Panc1 (cell line): ENCODE measurements at places on chromosomes 2 and 18. TPM values are rescaled to one million over a fixed set of nuclear protein-coding genes. Genes with fewer than 3 reads are reported as not detected.

DNA sequence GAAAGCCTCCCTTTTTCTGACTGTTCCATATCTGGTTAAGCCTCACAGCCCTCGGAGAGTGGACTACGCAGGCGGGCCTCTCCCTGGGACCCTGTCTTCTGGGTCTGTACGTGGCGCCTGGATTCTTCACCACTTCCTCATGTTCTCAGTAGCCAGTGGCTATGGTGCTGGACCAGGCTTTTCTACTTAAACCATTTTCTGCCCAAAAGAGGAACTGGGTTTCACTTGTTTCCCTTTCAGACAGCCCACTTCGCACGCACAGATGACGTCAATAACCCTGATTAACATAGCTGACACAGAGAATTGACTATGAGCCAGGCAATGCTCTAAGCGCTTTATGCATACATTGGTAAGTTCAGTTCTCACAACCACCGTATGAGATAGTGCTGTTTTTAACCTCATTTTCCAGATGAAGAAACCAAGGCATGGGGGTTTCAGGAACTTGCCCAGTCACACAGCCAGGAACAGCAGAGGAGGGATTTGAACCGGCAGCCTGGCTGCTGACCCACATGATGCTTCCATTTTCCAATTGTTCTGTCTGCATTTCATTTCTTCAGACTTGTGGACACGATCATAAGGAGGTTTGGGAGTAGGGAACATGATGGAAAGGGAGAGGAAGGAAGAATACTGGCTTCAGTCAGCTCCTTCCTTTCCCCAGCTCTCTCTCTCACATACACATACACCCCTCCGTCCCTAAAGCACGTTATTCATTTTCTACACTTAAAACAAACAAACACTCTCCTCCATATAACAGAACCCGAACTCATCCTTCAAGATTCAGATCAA, 41.7 kb downstream of the MYOM1 start:
- H3K27me3 ChIP-seq = no peaks in the 10 kb centered on the region
- H3K27ac ChIP-seq = no peak overlapping the region
- no peaks in the 10 kb centered on the region for H3K36me3 ChIP-seq
- no peak overlapping the region for H3K4me3 ChIP-seq

DNA sequence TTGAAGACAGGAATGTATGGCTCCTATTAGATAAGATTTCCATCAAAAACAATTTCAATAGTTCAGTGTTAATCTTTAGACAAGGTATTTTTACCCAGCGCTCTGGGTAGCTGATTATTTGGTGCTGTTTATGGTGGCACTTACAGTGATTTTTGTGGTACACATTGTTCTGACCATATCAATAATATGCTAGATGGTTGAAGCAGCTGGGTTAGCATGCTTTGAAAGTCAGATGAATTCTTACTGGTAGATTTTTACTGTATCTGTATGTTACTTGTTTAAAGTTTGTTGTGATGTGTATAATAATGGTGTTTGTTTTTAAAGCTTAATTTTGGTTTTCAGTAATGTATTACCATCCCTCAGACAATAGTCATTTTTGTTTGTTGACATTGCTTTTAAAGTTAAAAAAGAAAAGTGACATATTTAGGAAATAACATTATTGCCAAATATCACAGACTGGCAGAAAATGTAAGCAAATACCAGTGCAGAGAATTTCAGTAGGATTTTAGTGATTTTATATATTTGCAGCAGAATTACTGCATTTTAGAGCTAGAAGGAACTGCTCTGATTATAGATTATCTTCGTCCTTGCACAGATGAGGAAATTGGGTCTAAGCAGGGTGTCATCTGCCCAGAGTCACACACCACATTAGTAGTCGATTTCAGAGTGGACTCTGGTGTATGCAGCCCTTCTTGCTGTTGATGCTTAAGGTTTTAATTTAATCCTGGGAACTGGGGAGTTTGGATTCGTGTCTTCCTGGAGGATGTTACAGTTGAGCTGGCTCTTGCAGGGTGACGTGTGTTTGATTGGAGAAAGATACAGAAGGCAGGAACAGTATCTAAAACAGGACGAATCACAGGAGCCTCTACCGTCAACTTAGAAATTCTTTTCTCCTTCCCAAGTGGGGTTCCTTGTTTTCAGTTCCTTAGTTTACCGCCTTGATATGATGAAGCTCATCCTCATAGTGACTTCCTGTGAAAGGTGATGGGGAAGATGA, 6.6 kb downstream of the SOCS6 start:
- peaks cover 46% of the 10 kb centered on the region for H3K4me1 ChIP-seq
- no peak for DNase-seq
- H3K4me3 ChIP-seq = peak overlapping the region; percentile 90
- H3K27ac ChIP-seq = peak overlapping the region; percentile 98
- H3K36me3 ChIP-seq = no peaks in the 10 kb centered on the region; the same call in 1 of the 2 replicates

DNA sequence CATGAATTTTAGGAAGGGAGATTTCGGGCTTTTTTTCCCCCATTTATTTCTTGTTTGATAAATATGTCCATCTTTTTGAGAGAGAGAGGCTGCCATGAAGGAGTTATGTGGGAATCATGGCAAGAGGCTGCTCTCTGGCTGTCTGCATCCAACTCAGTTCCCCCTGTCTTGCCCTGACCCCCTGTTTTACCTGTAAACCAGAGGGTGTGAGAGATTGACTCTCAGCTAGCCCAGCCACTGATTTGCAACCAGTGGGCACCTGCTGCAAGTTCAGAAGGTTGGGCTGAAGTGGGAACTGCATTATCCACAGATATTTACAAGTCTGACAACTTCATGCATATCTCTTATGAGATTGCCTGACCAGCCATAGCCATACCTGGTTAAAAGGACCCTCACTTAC, 625.4 kb upstream of the FANCL start:
- no peak for DNase-seq
- H3K27ac ChIP-seq = no peak overlapping the region
- H3K4me1 ChIP-seq = no peaks in the 10 kb centered on the region
- no peaks in the 10 kb centered on the region for H3K36me3 ChIP-seq

DNA sequence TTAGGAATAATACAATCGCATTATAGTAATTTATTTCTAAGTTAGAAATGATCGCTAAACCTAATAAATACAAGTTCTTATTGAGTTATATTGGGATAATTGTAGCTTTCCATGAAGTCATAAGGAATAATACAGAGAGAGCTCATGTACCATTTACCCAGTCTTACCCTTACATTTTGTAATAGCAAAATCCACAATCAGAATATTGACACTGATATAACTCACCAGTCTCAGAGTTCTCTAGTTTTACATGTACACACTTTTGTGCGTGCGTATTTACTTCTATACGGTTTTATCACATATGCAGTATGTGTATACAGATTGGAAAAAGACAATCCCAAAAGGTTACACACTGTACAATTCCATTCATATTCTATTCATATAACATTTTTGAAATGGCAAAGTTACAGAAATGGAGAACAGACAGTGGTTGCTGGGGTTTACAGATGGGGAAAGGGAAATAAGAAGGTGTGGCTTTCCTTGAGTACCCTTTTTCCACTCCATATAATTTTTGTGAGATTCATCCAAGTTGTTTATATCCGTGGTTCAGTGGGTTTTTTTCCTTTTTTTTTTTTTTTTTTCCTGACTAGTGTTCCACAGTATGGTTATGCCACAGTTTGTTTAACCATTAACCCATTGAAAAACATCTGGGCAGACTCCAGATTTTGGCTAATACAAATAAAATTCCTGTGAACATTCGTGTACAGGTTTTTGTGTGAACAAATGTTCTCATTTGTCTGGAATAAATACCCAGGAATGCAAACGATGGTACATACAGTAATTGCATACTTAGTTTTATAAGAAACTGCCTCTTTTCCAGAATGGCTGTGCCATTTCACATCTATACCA, 117.2 kb downstream of the HNMT start:
- no peaks in the 10 kb centered on the region for H3K27me3 ChIP-seq
- DNase-seq = no peak
- no peaks in the 10 kb centered on the region for H3K4me1 ChIP-seq
- no peak overlapping the region for H3K27ac ChIP-seq
- H3K36me3 ChIP-seq = no peaks in the 10 kb centered on the region
- H3K4me3 ChIP-seq = no peak overlapping the region

Gene PARD6G
- 5.2 TPM for total RNA-seq

DNA sequence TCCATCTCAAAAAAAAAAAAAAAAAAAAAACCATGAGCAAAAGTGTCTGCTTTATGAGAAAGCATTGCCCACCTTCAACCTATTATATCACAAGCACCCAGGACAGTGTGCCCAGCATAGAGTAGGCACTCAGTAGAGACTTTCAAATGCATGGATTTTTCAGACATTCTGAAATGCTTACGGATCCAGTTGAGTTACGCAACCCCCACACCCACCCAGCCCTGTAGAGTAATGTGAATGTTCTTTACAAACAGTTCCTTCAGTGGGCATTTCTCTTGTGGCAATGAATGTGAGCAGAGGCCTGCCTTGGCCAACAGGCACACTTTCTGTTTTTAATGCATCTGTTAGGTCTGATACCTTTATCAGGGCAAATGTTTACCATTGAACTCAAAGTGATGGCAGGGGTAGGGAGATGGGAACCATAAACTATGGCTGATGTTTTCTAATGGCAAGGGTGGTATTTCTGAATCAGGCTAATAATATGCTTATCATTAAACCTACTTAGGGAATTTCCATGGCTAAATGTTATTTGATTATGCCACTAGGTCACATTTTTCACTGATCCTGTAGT, 65.0 kb upstream of the RPL31 start:
- no peak overlapping the region for H3K4me3 ChIP-seq
- H3K36me3 ChIP-seq = peaks cover 5% of the 10 kb centered on the region; the same call in 1 of the 2 replicates
- DNase-seq = no peak

DNA sequence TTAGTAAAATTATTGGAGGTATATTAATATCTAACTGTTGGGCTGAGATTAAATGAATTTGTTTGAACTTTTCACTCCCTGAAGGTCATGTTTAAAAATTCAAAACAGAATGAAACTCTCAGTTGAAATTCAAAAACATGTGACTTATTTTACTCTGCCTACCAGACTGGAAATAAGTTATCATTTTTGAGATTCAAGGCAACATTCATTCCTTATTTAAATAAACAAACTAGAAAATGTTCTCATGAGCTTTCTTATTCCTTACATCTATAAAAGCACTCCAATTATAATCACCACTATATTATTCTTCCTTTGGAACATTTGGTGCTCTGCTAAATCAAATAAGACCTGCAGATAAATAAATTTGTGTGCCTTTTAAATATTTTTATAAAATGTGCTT, 217.8 kb downstream of the CDH2 start:
- no peaks in the 10 kb centered on the region for H3K27me3 ChIP-seq
- DNase-seq = no peak
- H3K4me1 ChIP-seq = no peaks in the 10 kb centered on the region
- H3K27ac ChIP-seq = no peak overlapping the region
- H3K4me3 ChIP-seq = no peak overlapping the region

Gene NXPH2
- total RNA-seq = 5.4 TPM

DNA sequence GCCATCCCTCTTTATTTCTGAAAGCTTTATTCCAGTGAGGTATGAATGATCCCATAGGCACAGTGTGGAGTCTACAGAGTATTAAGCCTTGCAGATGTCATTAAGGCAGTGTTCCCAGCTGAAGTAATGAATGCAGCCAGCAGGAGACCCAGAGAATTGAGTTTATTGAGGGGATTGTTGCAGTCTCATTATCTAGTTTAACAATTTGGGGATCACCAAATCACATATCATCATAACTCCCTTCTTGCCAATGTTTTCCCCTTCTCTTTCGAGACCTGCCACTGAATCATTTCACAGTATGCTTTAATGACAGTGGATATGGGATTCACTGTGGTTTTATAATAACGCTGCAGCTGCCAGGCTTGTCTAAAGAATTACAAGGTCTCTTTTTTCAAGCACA, 249.3 kb upstream of the FSHR start:
- DNase-seq = no peak
- no peaks in the 10 kb centered on the region for H3K4me1 ChIP-seq
- no peaks in the 10 kb centered on the region for H3K27me3 ChIP-seq
- no peaks in the 10 kb centered on the region for H3K36me3 ChIP-seq
- no peak overlapping the region for H3K4me3 ChIP-seq

Gene PASK
- 51.6 TPM for total RNA-seq

Gene RAB6C
- total RNA-seq = 0.13 TPM

Gene ANKRD30BL
- total RNA-seq = not detected

DNA sequence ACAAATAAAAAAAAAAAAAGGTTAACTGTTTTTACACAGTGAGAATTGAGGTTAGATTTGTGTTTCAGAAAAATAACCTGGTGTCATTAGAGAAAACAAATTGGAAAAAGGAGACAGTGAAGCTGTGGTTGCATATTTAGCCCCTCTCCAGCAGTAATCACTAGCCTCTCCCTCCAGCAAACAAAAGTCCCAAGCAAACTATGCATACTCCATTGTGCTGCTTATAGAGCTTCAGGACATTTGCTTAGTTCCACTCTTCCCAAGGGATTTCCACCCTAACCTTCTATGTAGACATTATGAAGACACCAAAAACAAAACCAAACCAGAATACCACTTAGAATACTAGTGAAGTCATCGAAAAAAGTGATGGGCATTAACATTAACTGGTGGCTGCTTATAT, 534.2 kb upstream of the CDH2 start:
- no peak overlapping the region for H3K4me3 ChIP-seq
- no peak for DNase-seq
- no peaks in the 10 kb centered on the region for H3K27me3 ChIP-seq
- no peaks in the 10 kb centered on the region for H3K36me3 ChIP-seq
- no peak overlapping the region for H3K27ac ChIP-seq
- H3K4me1 ChIP-seq = no peaks in the 10 kb centered on the region
